Posterior cingulate gyrus (tissue), 11 donors: ENCODE measurements at places on chromosomes 7 and 10.

DNA sequence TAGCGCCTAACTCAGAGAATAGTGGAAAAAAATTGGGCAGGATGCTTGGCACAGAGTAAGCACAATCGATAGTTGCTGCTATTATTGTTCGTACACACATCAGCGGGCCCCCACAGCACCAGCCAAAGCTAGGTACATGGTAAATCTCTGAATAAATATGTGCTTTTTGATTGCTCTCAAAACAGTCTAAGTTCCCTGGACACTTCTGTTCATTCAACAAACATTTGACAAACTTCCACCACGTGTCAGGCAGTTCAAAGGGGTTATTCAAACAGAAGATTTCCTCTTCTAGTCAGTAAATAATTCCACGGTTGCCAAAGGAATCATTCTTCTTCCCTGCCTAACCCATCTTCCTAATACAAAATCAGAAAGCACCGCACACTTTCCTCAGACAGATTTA lies 150.8 kb downstream of the DGKI start:
- DNase-seq = no peak

GRCh38 chr7:108009873-108010272 lies 6.9 kb upstream of the LAMB1 start:
- DNase-seq = no peak

- DNase-seq = peak; percentile 80
Observed at GRCh38 chr7:134593530-134594392, 44.9 kb downstream of the AKR1B15 start.

DNA sequence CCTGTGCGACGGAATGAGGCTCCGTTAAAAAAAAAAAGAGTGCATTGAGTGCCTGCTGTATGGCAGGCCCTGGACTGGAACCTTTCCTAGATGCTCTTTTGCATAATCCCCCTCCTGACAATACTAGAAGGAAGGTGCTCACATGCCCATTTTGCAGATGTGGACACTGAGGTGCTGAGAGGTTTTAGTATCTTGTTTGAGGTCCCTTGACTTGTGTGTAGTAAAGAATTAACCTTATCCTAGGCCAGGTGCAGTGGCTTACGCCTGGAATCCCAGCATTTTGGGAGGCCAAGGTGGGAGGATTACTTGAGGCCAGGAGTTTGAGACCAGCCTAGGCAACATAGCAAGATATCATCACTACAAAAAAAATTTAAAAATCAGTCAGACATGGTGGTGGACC lies 46.6 kb downstream of the TMEM130 start:
- no peak for DNase-seq

DNA sequence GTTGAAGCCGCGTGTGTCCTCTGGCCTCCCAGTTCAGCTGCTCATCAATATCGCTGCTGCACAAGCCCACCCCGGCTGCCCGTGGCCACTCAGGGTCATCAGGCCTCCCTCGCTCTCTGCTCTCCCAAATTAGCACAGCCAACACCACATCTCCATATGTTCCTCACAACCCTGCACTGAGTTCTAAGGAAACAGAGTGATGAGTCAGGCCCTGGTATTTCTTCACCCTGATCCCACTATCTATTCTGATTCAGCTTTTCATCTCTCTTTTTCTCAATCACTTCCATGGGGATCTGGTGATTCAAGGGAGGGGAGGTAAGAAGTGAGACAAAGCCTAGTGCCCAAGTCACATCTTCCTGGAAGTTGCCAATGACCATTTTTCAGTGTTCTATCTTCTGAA lies 23.8 kb downstream of the CYTH3 start:
- no peak for DNase-seq

DNA sequence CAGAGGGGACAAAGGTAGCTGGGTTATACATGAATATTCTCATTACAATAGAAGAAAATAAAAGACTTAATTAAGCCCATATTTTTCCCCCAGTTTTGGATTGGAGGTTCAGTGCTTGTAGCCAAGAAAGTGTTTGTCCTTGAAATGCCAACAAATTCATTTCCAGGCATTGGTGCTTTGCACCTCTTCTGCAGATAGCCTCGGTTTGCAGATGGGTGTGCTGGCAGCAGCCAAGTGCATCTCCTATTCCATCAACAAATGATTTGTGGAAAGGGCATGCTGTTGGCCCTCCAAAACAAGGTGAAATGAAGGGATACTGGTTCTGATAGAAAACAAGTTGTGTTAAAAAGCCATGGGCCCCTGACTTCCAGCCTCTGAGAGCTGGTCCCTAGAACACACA lies 187.3 kb downstream of the DPY19L1 start:
- no peak for DNase-seq

GRCh38 chr7:32147546-32148268 lies 77.5 kb upstream of the PDE1C start:
- no peak for DNase-seq

- DNase-seq = no peak
Observed at GRCh38 chr7:22574754-22575520, 74.9 kb upstream of the STEAP1B start.

- no peak for DNase-seq
Observed at GRCh38 chr7:17009007-17009719, 127.4 kb upstream of the AGR3 start.

DNA sequence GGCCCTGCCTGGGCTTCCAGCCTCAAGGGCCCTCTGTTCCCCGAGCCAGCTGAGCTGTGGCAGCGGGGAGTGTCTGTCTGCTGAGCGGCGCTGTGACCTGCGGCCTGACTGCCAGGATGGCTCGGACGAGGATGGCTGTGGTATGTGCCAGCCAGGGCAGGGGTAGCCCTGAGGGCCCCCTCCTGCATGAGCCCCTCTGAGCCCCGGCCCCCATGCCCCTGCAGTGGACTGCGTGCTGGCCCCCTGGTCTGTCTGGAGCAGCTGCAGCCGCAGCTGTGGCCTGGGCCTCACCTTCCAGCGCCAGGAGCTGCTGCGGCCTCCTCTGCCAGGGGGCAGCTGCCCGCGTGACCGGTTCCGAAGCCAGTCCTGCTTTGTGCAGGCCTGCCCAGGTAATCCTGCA lies 28.4 kb upstream of the ZNF467 start:
- DNase-seq = no peak

DNA sequence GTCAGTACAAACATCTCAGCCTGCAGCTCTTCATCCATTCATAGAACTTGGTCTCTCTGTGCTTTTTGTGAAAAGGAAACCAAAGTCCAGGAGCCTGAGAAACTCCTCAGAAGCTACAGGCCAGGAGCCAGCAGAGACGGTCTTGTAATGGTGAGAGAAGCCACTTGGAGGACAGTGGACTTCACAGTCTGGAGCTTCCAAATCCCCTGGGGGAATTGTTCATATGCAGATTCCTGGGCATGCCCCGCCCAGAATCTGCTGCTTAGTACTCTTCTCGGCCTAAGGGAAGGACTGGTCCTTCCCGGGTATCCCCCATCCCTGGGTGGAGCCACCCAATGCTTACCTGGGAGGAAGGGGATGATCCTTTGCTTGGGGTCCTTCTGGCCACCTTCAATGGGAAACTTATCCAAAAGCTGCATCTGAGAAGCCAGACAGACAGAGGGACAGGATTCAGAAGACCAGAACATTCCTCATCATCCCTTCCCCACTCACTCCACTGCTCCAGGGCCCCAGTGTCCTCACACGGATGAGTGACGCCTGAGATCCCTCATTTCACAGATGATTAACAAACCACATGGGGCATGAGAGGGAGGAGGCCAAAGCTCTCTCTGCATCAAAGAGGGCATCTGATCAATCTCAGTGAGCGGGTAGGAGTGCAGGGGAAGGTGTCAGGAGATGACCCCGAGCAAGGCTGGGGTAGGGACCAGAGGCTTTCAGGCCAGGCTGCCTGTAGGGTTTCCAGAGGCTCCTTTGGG lies 88.4 kb downstream of the SH3PXD2A start:
- no peak for DNase-seq

DNA sequence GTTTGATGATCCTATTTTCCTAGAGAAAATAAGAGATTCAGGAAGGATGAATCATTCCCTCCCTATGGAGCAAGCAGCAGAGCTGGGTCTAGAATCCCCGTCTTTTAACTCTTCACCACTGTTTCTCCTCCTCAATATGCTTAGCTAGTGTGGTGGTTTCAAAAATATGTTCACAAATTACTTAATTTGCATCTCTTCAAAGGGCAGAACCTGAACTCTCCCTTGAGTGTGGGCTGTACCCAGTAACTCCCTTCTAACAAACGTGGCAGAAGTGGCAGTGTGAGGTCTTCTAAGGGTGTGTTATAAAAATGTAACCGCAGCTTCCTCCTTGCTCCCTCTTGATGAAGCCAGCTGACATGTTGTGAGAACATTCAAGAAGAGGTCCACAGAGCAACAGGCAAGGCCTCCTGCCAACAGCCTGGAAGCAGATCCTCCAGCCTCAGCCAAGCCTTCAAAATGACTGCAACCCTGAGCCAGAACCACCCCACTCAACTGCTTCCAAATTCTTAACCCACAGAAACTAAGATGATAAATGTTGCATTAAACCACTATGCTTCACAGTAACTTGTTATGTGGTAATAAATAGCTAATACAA lies 36.6 kb downstream of the SRPK2 start:
- peak; percentile 85 for DNase-seq

GRCh38 chr7:2732959-2733584 lies 45.1 kb downstream of the AMZ1 start:
- DNase-seq = no peak

GRCh38 chr10:71996592-71997371 lies 32.6 kb downstream of the CHST3 start:
- peak; percentile 81 for DNase-seq

DNA sequence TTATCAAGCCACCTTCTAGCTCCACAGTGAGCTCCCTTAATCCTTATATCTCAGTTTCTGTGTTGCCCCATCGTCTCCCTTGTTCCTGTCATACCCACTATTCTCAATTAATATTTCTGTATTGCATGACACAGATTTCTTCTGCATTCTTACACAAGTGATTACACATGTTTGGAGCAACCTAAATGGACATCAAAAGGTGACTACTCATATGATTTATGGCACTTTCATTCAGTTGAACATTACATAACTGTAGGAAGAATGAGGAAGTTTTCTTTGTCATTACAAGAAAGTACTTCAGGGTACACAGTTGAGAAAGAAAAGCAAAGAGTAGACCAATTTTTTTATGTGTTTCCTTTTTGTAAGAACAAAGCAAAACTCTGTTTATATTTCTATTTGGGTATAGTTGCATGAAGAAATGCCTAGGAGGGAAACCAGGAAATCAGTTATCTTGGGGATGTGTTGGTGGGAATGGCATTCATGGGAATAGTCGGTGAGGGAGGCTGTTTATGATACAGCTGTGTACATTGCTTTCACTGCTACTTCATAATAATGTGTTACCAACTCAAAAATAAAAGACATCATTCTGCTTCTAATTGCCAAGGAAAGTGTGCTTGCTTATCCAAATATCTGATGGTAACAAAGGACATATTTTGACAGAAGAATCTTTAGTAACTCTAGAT lies 23.6 kb upstream of the PRSS37 start:
- DNase-seq = no peak

GRCh38 chr10:124096494-124096893 lies 3.1 kb upstream of the CHST15 start:
- no peak for DNase-seq

DNA sequence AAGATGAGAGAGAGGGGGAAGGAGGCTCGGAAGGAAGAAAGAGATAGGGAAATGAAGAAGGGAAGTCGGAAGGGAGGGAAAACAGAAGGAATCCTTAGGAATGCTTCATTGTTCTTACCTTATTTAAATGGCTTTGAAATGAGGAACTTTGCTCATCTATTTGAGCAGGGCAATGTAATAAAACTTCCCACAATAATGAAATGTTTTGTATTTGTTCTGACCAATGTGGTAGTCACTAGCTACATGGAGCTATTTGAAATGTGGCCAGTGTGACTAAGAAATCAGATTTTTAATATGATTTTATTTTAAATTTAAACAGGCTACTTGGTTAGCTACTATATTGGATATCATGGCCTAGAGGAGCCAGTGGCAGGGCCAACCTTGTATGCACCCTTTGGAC lies 510.6 kb downstream of the HTR7 start:
- no peak for DNase-seq

- DNase-seq = no peak
Observed at GRCh38 chr10:82420001-82420400, 545.0 kb downstream of the NRG3 start.

GRCh38 chr7:16350634-16351033 lies 70.7 kb downstream of the CRPPA start:
- DNase-seq = no peak

- no peak for DNase-seq
Observed at GRCh38 chr10:95133997-95134396, 60.0 kb upstream of the ACSM6 start.

- no peak for DNase-seq
Observed at GRCh38 chr10:98097616-98098015, 36.8 kb upstream of the R3HCC1L start.

DNA sequence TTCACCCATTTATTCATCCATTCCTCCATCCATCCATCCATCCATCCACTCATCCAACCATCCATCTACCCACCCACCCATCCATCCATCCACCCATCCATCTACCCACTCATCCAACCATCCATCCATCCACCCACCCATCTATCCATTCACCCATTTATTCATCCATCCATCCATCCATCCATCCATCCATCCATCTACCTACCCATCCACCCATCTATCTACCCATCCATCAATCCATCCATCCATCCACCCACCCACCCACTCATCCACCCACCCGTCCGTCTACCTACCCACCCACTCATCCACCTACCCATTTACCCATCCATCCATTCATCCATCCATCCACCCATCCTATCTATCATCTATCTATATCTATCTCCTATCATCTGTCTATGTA lies 169.4 kb upstream of the SHH start:
- no peak for DNase-seq

- no peak for DNase-seq
Observed at GRCh38 chr10:9853405-9854355, 1164.0 kb upstream of the CELF2 start.

- no peak for DNase-seq
Observed at GRCh38 chr10:83184641-83185040, 954.7 kb upstream of the GHITM start.
